ENCODE measurements at places on chromosomes 2 and 18.

DNA sequence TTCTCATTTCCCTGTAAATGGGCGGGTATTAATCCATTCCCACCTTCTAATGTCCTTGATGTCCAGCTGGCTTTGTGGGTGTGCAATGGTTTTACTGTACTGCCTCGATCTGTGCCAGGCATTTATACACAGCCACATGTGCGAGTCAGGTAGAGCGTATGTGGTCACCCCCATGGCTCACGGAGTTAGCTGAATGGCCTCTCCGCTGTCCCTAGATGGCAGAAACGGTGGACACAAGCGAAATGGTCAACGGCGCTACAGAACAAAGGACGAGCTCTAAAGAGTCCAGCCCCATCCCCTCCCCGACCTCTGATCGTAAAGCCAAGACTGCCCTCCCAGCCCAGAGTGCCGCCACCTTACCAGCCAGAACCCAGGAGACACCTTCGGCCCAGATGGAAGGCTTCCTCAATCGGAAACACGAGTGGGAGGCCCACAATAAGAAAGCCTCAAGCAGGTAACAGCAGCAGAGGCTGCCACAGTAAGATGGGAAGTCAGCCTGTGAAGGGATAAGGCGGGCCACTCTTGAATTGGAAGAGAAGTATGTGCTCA lies 59.1 kb upstream of the EML6 start:
- no peak for DNase-seq

DNA sequence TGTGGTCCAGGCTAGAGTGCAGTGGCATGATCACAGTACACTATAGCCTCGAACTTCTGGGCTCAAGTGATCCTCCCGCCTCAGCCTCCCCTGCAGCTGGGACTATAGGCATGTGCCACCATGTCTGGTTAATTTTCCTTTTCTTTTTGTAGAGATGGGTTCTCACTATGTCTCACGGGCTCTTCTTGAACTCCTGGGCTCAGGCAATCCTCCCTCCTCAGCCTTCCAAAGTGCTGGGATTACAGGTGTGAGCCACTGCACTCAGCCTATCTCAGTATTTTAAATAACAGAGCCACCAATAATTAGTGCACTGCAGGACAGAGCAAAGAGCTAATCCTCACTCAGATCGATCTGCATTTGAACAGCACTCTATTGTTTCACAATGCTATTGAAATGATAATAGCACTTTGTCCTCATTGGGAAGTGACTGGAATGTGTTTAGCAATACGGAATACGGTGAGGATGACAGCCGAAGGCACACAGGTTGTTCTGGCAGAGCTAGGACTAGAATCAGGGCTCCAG lies 335.9 kb downstream of the DLGAP1 start:
- no peak for DNase-seq

- no peak for DNase-seq
These were observed 2.0 kb downstream of the SLC38A11 start for GRCh38 chr2:164953279-164953678.

- DNase-seq: no peak
These were observed 44.9 kb upstream of the ITPRID2 start for GRCh38 chr2:181846399-181847197.

- no peak for DNase-seq
These were observed 107.0 kb downstream of the EXOC6B start for GRCh38 chr2:72718876-72719275.

- DNase-seq: no peak
These were observed 4.5 kb downstream of the SLC19A3 start for GRCh38 chr2:227713291-227713690.

DNA sequence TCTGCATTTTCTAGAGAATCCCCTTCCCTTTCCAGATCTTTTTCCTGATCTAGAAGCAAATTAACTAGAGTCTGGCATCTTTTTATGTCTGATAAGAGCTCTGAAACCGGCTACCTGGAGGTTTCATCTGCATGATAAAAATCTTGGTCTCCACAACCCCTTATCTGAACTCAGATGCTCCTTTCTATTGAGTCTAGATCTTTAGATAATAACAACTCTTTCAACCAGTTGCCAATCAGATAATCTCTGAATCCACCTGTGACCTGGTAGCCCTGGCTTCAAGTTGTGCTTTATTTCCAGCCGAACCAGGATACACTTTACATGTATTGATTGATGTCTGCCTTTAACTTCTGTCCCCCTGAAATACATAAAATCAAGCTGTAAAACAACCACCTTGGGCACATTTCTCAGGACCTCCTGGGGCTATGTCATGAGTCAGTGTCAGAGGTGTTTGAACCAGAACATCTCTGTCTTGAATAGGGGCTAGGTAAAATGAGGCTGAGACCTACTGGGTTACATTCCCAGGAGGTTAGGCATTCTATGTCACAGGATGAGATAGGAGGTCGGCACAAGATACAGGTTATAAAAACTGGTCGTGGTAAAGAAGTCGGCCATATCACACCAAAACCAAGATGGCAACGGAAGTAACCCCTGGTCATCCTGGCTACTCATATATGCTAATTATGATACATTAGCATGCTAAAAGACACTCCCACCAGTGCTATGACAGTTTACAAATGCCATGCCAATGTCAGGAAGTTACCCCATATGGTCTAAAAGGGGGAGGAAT lies 20.8 kb downstream of the RALBP1 start:
- DNase-seq: no peak

DNA sequence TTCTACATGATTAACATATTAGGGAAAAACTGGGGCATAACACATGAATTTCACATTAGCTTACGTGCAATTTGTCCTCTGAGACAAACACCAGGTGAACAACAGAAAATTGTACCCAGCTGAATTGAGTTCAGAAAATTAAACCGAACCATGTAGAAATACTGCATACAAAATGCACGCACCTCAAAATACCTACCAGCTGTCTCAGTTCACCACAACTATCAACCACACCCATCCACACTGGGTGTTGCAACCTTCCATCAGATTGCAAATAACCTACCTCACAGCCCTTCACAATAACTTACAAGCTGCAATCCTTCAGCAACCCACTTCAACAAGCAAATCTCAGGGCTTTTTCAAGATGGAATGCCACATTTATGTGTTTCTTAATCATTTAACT lies 55.9 kb downstream of the UNC50 start:
- no peak for DNase-seq

- no peak for DNase-seq
These were observed 72.0 kb upstream of the AFF3 start for GRCh38 chr2:100214265-100214971.

DNA sequence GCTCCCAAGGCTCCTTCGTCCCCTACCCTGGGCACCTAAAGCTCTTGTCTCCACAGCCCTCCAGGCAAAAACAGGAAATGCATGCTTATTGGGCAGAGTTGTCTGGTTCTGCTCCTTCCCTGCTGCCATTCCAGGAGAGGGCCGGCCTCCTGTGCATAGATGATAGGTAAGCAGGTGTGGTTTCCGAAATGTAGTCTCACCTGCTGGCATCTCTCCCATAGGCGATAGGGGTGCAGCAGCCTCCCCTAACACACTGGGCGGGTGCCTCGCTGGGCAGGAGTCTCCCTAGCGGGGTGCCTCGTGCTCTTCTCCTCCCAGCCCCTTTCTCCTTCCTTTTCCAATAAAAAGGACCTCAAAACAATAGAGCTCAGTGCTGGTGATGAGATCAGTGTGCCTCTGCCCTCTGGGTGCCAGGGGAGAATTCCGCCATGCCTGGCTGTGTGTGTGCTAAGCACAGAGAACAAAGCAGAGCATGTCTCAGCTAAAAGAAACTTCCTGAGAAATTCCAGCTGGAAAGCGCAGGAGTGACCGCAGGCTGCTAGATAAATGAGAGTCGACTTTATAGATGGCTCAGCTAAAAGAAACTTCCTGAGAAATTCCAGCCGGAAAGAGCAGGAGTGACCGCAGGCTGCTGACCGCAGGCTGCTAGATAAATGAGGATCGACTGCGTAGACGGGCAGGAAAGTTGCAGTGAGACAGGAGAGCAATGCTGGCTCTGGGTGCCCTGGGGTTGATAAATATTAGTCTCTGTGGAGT lies 11.3 kb upstream of the PXDN start:
- no peak for DNase-seq

GRCh38 chr18:31557446-31557845 lies 34.2 kb upstream of the TTR start:
- DNase-seq: no peak

Data from GM03348 (cell line).